HepG2 (cell line): ENCODE measurements at places on chromosomes 7 and 10. TPM values are rescaled to one million over a fixed set of nuclear protein-coding genes. Genes with fewer than 3 reads are reported as not detected.
A peak's percentile ranks its signal among the peaks of the same experiment; 100 is the strongest.

DNA sequence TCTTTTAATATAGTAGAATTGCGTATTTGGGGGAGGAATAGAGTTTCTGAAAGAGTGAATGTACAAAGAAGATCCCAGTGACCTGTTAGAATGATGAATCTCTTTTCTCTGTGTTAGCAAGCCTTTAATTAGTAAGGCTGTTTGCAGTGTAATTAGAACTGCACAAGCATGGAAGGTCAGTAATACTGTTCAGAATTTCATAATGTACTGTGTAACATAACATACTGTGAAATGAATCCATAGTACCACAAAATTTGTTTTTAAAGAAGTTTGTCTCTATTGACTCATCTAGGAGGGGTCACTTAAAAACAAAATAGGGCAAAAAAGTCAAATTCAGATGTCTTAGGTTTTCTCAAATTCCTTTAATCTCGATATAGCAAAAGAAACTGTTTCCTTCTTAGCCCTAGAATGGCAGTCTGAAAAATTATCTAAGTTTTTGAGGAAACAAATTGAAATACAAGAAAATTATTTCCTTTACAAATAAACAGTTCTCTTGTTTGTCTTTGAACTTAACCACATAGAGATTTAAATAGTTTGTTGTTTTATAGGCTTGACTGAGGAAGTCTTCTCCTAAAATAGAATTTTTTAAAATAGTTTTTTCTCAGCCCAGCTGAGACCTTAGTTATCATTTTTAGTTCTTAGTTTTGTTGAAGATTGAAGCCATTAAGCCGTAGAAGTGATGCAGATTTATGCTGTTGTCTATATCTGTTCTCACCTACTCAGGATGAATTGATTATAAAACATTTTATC lies 12.5 kb downstream of the ADK start:
- no peak for DNase-seq

DNA sequence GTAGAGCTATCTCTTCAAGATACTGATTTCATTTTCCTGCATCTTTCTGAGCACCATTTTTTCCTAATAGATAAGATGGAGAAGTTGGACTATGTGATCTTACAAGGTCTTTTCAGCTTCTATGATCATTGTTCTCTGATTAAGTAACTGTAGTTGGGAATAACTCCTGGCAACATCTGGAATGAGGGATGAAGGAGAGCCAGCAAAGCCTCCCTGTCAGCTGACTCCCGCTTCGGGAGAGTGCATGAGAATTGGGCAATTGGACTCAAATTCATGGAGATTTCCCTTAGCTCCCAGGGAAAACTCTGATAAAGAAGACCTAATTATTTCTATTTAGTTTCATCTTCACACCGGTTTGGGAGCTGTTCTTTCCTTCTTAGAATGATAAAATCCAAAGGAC lies 146.1 kb downstream of the CCDC71L start:
- no peak for DNase-seq

- no peak for DNase-seq
Observed at GRCh38 chr10:62915158-62915557, 99.0 kb upstream of the EGR2 start.

The FBXO24 gene
- 0.13 and 0.20 TPM in 2 replicates for total RNA-seq

The FAM13C gene
- 0.07 TPM in 1 of 2 replicates, not detected in the other for total RNA-seq

DNA sequence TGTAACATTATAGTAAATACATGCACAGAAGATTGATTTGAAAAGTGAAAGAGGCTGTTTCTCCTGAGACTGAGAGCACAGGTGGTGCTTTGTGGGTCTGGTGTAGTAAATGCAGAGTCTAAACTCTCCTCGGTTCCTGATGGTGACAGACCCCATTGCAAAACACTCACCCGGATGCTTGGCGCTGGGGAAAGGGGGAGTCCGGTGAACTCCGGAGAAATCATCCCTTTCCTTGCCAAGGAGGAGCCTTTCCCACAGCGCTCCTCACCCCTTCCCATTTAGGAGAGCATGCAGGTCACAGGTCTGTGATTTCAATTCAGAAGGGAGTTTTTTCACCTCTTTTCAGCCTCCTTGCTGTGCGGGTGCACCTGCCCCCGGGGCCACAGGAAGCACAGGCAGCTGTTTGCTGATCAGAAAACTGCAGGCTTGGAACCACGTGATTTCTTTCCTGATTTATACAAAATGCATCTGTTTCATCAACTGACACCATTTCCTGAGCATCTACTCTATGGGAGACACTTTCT lies 75.6 kb upstream of the LYZL2 start:
- DNase-seq: no peak

- peak; percentile 17 for DNase-seq
Observed at GRCh38 chr10:73263693-73264347, 11.4 kb upstream of the MRPS16 start.

DNA sequence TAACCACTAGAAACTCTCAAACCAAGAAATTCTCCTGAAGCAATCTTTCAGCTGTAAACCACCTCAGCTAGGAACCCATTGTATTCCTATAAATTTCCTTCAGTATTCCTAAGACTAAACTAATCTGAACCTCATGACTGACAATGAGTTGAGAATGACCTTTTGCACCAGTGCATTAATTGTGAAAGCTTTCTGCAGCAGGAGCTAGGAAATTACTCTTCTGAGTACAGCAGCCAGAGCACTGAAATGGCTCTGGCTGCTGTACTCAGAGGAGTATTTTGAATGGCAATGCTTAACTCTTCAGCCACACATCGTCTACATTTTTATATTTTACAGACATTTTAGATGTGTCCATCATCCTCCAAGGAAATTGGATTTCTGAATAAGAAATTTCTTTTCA lies 109.7 kb downstream of the PCDH15 start:
- no peak for DNase-seq

DNA sequence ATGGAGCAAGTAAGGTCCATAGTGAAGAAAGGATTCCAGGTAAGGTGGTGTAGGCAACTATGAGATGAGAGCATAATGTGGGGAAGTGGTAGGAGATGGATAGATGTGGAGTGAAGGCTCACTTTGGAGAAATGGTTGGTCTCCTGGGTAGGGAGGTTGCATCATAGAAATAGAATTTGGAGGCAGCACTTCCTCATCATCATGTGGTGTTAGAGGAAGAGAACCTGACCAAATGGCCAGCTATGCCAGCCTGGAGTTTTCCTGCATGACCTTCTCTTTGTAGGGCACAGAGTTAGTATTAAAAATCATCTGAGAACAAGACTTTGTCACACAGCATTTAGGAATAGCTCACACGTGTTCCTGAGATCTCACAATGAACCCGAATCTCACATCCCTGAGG lies 126.7 kb upstream of the CXCL12 start:
- DNase-seq: no peak

GRCh38 chr7:27303026-27303425 lies 60.4 kb downstream of the EVX1 start:
- no peak for DNase-seq

The RAMP3 gene
- total RNA-seq: not detected in 2 replicates

The TWIST1 gene
- not detected in 2 replicates for total RNA-seq

DNA sequence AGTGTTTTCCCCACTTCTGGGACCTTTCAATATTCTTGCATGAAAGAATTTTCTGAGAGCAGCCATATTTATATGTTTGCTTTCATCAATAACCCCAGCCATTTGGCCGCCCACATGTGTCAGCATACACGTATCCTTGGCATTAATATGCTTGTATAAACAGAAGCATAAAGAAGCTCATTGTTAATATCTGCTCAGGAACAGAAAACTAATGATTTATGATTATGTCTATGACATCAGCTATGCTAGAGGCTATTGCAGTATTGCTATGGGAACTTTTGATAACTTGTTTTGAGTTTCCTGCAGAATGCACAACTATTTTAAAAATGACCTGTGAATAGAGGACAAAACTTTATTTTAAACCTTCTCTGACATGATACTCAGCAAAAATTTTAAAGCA lies 300.9 kb upstream of the MTPN start:
- DNase-seq: no peak

The FAM237B gene
- total RNA-seq: not detected in 2 replicates

DNA sequence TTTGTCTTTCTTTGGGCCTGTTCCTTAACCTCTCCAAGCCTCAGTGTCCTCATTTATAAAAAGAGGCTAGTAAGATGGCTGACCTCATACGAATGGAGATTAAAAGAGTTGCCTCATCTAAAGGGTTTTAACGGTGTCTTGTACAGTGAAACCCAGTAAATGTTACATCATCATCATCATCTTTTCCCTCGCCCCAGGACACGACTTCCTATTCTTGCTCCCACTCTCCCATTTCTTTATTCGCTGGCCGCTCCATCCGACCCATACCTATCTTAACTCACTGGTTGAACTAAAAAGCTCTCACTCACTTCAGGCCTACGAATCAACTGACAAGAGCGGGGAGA lies 554 bp downstream of the FRA10AC1 start:
- peak; percentile 7 for DNase-seq

- DNase-seq: peak; percentile 32
Observed at GRCh38 chr7:92698237-92698841, 108.1 kb upstream of the FAM133B start.
